ENCODE measurements at places on chromosomes 2 and 18. TPM values are rescaled to one million over a fixed set of nuclear protein-coding genes. Genes with fewer than 3 reads are reported as not detected.

SPHKAP gene
- 51.3 TPM for total RNA-seq

DSEL gene
- total RNA-seq: 74.5 TPM

GPR155 gene
- 11.6 TPM for total RNA-seq

ELP2 gene
- 197 TPM for total RNA-seq

APCDD1 gene
- total RNA-seq: 18.8 TPM

THUMPD2 gene
- total RNA-seq: 18.2 TPM

GKN1 gene
- not detected for total RNA-seq

CNTNAP5 gene
- total RNA-seq: 65.1 TPM

TRIB2 gene
- total RNA-seq: 69.5 TPM

MDH1B gene
- total RNA-seq: 4.7 TPM

MROH2A gene
- not detected for total RNA-seq

RTP5 gene
- 3.1 TPM for total RNA-seq

CENPA gene
- 1.3 TPM for total RNA-seq

FRZB gene
- total RNA-seq: 14.1 TPM

SATB2 gene
- 826 TPM for total RNA-seq

FBXO15 gene
- 5.9 TPM for total RNA-seq

PTH2R gene
- 2.8 TPM for total RNA-seq

OR6B2 gene
- not detected for total RNA-seq

MEIS1 gene
- 27.5 TPM for total RNA-seq

IL1B gene
- total RNA-seq: 2.2 TPM

CIB4 gene
- not detected for total RNA-seq

BOLL gene
- total RNA-seq: not detected

ATOH8 gene
- total RNA-seq: 3.1 TPM

MARCHF4 gene
- total RNA-seq: 18.5 TPM

B4GALT6 gene
- 10.3 TPM for total RNA-seq

APOB gene
- total RNA-seq: 0.94 TPM

SERPINB11 gene
- not detected for total RNA-seq

AKAIN1 gene
- 3.8 TPM for total RNA-seq

DSG1 gene
- total RNA-seq: not detected

DNAH7 gene
- 19.4 TPM for total RNA-seq

LDAH gene
- total RNA-seq: 23.5 TPM

TUBA4B gene
- total RNA-seq: not detected

IL36B gene
- total RNA-seq: not detected

LYPD6 gene
- 17.5 TPM for total RNA-seq

KCNG2 gene
- 0.31 TPM for total RNA-seq

GYPC gene
- total RNA-seq: 8.5 TPM

GPR39 gene
- total RNA-seq: 10.0 TPM

ARPC2 gene
- 153 TPM for total RNA-seq

PLGLB1 gene
- 44.1 TPM for total RNA-seq

CDH7 gene
- 1.6 TPM for total RNA-seq

CRYGD gene
- not detected for total RNA-seq

SKA1 gene
- 1.9 TPM for total RNA-seq

SH2D6 gene
- 0.94 TPM for total RNA-seq

FAM110C gene
- 2.8 TPM for total RNA-seq

NCKAP5 gene
- total RNA-seq: 19.7 TPM

PCARE gene
- total RNA-seq: not detected

MC4R gene
- 1.3 TPM for total RNA-seq
